ENCODE measurements at places on chromosomes 2 and 18.

DNA sequence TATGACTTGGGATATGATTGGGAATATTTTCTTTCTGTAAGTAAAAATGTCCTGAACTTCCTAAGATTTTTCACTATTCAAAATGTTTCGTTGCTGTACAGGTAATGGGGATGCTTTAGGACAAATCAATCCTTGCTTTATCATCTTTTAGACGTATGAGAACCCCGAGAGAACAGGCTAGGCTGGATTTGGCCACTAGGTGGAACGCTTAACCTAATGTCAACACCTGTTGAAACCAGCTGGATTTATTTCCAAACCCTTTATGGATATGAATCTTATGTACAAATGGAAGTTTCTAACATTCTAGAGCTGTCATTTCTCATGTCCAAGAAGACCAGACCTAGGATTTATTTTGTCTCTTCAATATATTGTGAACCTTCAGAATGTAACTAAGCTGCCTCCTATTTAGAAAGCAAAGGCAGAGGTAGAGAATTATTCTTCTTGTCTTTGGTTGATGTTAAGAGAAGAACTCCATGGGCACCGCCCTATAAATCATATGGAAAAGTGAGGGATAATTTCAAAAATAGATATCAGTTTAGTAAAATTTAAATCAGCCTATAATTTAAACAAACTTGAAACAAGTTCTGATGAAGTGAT is 96.7 kb downstream of the PMAIP1 start:
- no peak for DNase-seq

DNA sequence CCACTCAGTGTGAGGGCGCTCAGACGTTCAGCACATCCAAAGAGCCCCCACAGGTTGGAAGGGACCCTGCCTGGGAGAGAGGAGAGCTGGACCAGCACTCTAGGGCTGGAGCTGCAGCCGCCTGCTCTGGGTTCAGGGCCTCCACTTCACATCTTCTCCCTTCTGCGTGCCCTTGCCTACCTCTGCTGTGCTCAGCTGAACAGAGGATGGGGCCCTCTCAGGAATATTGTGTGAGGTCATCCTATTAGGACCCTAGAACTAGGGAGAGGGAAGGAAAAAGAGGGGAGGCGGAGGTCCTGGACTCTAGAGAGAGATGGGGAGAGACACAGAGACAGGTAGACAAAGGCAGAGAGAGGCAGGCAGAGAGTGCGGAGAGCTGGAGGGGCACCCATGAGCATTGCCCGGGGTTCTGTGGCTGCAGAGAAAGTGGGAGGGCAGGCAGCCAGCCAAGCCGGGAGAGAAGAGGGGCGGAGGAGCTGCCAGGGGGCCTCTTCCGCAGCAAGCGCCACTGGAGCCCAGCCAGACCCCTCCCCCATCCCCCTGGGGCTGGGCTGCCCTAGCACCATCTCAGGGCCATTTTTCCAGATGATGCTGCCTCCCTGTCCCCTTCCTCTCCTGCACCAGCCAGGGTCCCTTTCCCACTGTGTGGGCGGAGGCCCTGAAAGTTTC is 8.3 kb upstream of the TNS1 start:
- no peak for DNase-seq

DNA sequence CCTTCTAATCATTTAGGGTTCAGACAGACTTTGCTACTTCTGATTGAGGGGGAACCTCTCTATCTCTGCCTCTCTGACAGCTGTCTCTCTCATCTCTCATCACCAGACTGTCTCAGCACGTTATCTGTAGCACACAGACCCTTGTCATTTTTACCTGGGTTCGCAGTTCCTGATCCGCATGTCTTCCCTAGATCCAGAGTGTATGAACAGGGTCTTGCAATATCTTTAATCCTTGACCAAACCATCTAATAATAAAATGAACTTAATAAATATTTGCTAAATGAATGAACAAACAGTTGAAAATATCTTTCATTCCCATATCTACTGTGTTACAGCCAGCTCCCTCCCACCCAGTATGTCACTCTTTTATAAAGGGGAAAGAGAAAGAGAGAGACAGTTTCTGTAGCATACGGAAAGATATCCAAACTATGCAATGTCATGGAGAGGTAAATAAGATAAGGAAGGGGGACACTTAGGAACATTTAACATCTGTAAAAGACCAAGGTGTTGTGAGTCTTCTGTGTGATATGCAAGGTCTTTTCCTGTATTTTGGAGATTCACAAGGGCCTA is 507.6 kb downstream of the SUCLG1 start:
- no peak for DNase-seq

DNA sequence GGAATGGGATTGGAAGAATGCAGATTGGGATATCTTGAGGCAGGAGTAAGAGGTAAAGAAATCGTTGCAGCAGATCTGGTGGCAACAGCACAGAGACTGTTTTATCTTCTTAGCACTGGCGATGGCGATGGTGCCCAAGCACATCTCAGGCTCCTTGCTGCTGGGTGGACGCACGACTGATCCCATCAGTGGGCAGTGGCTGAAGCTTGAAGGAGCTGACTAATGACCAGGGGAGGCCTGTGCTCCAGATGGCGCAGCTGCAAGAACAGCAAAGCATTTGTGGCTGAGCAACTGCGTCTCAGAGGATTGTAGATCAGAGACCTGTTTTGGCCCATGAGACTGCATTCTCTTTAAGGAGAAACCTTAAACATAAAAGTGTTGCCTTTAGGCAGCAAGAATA is 54.6 kb downstream of the GALR1 start:
- no peak for DNase-seq

DNA sequence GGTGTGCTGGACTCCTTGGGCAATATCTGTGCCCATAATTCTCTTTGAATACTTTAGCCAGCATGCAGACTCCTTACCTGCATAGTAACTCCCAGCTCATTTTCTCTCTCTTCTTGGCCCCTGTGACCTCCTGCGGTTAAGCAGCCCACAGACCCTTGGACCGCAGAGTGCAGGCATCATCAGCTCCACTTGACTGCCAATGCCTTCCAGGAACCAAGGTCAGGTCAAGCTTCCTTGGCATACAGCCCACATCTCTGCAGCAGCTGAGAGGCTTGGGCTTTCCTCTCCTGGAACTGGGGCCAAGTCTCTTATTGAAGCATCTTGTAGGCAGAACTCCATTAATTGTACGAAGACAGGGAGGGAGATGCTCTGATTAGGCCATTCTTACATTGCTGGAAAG is 130.1 kb upstream of the PIEZO2 start:
- DNase-seq: no peak

- no peak for DNase-seq
Observed at GRCh38 chr2:143926736-143927135, 593.2 kb downstream of the ZEB2 start.

DNA sequence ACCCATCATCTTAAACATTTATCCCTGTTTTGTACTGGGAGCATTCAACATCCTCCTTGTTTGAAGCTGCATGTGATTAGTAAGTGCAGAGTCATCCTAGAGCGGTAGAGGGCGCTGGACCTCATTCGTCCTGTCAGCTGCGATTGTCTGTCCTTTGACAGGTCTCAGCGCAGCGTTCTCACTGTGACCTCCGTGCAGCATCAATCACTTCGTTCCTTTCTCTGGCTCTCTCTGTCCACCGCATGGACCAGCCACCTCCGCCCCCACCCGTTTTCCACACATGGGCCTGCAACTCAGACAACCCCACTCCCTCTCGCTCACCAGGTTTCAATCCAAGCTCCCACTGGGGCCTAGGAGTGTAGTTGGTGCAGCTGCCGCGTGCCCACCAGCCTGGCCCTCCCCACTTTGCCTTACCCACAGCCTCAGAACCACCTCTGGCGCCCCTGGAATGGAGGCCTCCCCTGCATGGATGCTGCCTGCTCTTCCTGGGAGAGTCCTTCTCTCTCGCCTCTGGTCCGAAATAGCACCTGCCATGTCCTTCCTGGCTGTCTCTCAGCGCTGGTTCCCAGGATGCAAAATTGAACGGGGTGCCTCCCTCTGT is 90.5 kb downstream of the NDUFA10 start:
- DNase-seq: no peak

DNA sequence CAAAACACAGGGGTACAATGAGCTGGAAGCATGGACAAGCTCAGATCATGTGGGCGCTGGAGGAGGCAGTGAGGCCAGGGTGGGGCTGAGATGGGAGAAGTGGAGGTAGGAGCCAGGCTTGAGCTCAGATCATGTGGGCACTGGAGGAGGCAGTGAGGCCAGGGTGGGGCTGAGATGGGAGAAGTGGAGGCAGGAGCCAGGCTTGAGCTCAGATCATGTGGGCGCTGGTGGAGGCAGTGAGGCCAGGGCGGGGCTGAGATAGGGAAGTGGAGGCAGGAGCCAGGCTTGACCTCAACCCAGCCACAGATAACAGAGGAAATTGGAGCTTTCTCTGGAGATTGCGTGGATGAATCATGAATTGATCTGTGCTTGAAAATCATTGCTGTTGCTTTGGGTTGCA is 48.3 kb upstream of the TMEM18 start:
- DNase-seq: no peak

GRCh38 chr2:113216891-113217454 is 43.2 kb downstream of the PSD4 start:
- no peak for DNase-seq

- DNase-seq: peak; percentile 35
Observed at GRCh38 chr2:46461011-46461674, 18.2 kb upstream of the TMEM247 start.
